Dermis blood vessel endothelial cell (primary cell): ENCODE measurements at places on chromosomes 3 and 15.

DNA sequence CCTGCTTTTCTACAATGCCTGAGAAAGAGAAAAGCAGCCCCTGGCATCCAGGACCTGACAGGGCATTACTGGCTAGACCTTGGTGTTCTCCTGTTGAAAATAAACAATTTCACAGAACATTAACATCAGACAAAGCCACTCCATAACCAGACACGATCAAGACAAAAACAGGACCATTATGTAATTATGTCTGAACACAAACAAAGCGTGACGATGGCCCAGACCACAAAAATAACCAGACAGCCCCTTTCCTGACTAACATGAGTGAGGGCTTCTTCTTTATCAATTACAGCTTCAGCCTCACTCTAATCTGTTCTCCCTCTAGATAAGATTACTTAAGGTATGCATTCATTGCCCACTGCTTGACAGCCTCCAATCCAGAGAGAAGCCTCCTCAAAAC is 172.7 kb upstream of the LMCD1 start:
- no peak for DNase-seq

DNA sequence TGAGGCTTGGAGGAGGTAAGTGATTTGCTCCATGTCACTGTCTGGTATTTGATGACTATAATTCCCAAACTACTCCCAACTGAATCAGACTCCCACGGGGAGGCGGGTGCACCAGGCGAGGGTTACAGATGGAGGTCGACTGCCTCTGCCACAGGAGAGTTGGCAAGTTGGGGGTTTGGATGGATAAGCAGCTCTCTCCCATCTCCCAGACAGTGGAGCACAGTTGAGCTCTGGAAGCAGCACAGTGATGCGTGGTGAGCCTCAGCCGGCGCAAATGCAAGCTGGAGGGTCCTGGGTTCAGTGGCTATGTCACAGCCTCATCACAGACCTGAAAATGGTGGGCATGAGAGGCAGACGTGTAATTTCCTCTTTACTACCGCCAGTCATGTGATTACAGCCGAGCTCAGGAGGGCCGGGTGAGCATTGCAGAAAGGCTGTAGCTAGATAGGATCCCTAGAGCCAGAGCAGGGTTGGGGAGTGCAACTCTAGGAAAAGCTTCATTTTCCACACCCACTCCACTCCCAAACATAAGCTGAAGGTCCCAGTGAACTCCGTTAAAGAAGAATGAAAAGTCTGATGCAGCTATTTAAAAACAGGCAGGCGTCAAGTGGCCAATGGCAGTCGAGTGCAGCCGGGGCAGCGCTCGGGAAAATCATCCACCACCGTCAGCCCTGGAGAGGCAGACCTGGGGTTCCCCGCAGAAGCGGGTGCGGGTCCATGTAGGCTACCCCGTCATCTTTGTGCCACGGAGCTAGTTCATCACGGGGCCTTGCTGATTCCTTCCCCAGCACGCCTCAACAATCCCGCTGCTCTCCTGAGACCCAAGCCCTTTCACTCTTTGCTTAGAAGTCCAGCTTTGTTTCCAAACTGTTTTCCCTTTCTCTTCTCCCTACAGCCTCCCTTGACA is 33.3 kb upstream of the VPS8 start:
- DNase-seq, result no peak

- DNase-seq, result no peak
Measured at GRCh38 chr15:62649793-62650420, 392.6 kb upstream of the TPM1 start.

DNA sequence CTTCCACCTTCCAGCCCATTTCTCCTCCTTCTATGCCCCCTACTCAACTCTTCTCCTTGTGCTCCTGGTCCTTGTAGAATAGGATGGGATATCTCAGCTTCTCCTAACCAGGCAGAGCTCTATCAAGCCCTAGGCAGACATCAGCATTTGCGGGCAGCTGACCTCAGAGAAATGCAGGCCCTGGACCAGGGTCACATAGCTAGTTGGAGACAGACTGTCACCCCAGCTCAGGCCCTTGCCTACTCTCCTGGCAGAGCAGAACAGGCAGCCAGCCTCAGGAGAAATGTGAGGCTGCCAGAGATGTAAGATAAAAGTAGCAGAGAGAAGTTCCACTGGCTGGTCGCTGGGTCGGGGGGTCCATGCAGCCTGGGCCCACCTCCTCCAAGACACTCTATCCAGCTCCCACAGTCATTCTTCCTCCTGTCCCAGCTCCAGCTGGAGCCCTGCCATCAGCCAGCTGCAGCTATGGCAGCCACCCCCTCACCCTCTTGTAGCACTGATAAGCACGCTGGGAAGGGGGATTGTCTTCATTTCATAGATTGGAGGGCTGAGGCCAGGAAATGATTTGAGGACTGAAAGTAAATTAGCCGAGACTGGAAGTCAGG is 4.0 kb downstream of the CYP8B1 start:
- DNase-seq, result no peak

DNA sequence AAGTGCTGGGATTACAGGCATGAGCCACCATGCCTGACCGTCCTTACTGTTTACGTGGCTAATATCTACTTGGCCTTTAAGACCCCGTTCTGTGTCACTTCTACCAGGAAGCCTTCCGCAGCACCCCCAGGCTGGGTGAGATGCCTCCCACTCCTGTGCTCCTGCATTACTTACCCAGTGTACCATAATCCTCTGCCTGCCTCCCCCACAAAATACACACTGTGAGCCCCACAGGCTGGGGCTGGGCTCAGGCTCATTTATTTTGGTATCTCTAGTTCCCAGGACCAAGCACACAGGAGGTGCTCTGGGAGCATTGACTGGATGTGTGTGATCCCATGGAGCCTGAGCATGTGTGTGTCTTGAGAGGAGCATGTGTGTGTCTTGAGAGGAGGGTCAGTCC is 14.9 kb downstream of the MRAS start:
- DNase-seq, result no peak

GRCh38 chr3:190424478-190425439 is 24.9 kb downstream of the TMEM207 start:
- DNase-seq, result peak; percentile 80

- no peak for DNase-seq
Measured at GRCh38 chr3:142596726-142597088, 514 bp downstream of the PLS1 start.

- no peak for DNase-seq
Measured at GRCh38 chr15:73786538-73786937, 33.4 kb upstream of the INSYN1 start.

DNA sequence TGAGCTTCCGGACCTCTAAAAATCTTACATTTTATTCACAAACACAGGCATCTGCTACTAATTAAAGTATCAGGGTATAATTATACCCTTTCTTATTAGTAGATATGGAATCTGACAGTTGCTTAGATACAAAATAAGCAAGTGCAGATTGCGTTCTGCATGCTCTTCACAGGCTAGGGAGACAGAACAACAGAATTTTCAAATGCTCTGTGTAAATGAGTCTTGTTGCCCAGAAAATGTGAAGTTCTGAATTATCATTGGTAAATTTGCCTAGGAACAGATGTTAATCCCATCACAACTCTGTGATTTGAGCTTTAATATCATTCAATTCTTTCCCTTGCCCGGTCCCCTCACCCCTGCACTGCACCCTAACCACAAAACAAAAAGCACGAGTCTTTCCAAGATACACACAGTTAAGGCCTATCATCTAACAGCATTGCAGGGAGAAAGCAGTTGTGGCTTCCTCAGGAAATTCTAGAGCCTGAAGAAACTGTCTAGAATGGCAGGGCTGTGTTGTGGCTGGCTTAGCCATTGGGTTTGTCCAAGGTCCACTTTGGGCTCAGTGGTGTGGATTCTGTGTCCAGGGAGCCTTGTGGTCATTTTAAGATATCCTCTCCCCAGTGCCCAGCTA is 119.8 kb downstream of the PDCD6IP start:
- DNase-seq, result no peak

DNA sequence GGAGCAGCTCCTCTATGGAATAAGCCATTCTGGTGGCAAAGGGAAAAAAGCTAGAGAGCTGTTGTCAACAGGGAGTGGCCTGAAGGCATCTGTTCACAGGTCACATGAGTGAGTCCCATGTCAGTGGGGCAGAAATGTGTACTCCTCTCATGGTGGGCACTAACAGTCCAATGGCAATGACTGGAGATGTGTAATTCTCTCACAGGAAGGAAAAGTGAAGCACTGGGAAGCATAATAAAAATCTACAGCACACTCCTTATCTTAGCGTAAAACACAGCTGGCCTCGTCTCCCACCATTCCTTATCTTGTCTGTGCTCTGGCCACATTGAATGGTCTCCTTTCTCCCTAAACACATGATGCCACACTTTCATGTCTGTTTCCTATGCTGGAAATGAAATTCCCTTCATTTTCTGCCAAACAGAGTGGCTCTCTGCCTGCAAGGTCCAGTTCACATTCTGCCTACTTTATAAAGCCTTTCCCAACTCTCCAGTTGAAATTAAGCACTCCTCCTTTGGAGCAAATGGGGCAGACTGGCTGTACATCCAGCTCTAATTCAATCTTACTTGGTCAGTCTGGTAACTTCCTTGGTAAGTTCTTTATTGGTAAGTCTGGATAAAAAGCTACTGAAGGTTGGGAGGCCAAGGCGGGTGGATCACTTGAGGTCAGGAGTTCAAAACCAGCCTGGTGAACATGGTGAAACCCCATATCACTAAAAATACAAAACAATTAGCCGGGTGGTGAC is 139.8 kb downstream of the RPL22L1 start:
- no peak for DNase-seq

DNA sequence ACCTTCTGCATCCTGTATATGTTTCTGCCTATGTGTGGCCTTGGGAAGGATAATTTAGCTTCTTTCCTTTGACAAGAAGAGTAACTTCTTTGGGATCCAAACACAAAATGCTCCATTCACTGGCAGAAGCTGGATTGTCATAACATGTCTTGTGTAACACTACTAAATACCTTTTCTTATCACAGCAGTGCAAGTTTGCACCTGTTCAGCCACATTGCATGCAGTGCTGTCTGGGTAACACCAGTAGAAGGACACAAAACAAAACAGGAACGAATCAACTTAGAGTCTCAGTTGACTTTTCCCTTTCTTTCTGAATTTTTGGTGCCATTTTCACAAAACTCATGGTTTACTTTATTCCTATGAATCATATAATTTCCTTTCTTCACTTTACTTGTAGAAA is 43.6 kb upstream of the TNIK start:
- no peak for DNase-seq

- no peak for DNase-seq
Measured at GRCh38 chr15:42819786-42820185, 82.9 kb upstream of the CDAN1 start.

- no peak for DNase-seq
Measured at GRCh38 chr3:134251731-134252391, 1.2 kb upstream of the RYK start.

- no peak for DNase-seq
Measured at GRCh38 chr15:64544450-64544849, 84.1 kb downstream of the ZNF609 start.

DNA sequence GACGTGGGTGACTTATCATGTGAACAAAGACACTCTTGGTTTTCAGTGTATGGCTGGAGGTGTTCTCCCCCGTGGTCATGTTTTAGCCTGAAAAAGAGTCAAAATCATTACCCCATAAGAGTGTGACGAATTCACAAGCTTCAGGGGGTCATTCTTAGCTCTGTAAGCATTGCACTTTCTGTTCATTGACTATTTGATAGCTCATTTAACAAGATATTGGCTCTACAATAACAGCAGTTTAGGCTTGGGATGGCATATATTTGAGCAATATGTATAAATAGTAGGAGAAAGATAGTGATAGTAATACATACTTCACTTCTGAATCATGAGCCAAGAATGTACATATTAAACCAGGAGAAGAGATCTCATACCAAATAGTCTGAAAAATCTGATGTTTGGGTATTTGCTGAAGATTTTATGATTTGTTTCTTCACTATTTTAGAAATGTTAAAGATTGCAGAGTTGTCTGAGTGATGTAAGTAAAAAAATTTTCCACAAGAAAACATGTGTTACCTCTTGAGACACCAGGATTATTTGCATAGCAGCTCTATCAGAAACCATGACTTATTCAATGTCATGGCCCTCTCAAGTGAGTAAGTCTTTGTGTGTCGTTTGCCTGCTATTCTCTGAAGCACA is 996.0 kb downstream of the OTOL1 start:
- DNase-seq, result no peak

DNA sequence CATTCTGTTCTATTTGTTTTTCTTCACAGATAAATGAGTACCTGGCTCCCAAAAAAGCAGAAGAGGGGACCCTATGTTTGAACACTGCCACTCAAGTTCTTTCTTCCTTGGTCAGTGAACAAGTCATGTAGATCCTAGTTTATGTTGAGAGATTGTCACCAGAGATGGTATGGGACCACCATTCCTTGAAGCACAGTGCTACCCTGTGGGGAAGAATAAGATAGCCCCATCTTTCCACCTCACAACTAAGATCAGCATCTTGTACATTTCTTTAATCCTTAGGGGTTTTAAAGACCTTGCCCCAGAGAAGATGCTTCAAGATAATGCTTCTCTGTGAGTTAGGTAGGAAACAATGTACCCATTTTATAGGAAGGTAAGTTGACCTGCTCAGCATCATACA is 233.5 kb upstream of the WNT5A start:
- no peak for DNase-seq
